H7 (cell line): ENCODE measurements at places on chromosomes 2 and 18. TPM values are rescaled to one million over a fixed set of nuclear protein-coding genes. Genes with fewer than 3 reads are reported as not detected.

Gene AQP12B
- not detected in 2 replicates for total RNA-seq

Gene PAIP2B
- total RNA-seq: 3.7 and 5.7 TPM in 2 replicates

Gene GPR17
- not detected in 2 replicates for total RNA-seq

Gene SULT1C4
- total RNA-seq: 2.9 and 5.6 TPM in 2 replicates

DNA sequence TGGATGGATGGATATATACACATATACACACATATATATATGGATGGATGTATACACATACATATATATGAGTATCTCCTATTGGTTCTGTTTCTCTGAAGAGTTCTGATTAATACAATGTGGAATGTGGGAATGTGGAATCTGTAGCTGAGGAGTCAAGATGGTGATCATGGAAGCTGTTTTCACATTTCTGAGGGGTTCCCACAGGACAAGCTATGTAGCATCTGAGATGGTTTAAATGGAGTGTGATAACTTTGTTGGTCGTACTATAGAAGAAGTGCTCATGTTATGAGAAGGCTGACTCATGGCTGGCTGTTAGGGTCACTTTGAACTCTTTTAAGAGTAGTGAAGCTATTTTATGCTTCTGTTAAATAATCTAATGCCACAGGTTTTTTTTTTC lies 279.7 kb downstream of the MEIS1 start:
- no peak for DNase-seq

GRCh38 chr2:209314653-209315052 lies 109.2 kb upstream of the MAP2 start:
- no peak for DNase-seq

DNA sequence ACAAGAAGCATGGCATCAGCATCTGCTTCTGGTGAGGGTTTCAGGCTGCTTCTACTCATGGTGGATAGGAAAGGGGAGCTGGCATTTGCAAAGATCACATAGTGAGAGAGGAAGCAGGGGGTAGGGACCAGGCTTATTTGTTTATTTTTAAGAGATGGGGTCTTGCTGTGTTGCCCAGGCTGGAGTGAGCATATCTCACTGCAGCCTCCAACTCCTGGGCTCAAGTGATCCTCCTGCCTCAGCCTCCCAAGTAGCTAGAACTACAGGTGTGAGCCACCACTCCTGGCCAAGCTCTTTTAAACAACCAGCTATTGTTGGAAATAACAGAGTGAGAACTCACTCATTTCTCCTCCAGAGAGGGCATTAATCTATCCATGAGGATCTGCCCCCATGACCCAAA lies 269.4 kb upstream of the FBXO11 start:
- no peak for DNase-seq
